ENCODE measurements at places on chromosomes 4 and X. TPM values are rescaled to one million over a fixed set of nuclear protein-coding genes. Genes with fewer than 3 reads are reported as not detected.

Gene UCP1
- polyA plus RNA-seq: not detected

Gene GPRIN3
- polyA plus RNA-seq: 2.2 TPM

Gene UGT2B10
- not detected for polyA plus RNA-seq

Gene MAGEC3
- polyA plus RNA-seq: not detected

Gene PPP3CA
- polyA plus RNA-seq: 6.9 TPM

Gene NKAP
- polyA plus RNA-seq: 9.9 TPM

Gene SSX2B
- polyA plus RNA-seq: not detected

Gene KIAA1210
- not detected for polyA plus RNA-seq

Gene CT83
- polyA plus RNA-seq: not detected

Gene FBXO8
- polyA plus RNA-seq: 36.3 TPM

Gene RAI2
- polyA plus RNA-seq: 18.3 TPM

Gene AMBN
- polyA plus RNA-seq: not detected

Gene PAGE1
- not detected for polyA plus RNA-seq

Gene MAGEA8
- polyA plus RNA-seq: not detected

Gene USP27X
- 3.3 TPM for polyA plus RNA-seq

Gene MAGEE1
- 3.0 TPM for polyA plus RNA-seq

Gene CENPE
- polyA plus RNA-seq: 0.32 TPM

Gene MAGEA2B
- not detected for polyA plus RNA-seq

Gene C1GALT1C1
- 35.1 TPM for polyA plus RNA-seq

Gene USP17L28
- not detected for polyA plus RNA-seq

Gene PPP1R2C
- polyA plus RNA-seq: not detected

Gene RASGEF1B
- polyA plus RNA-seq: 8.3 TPM

Gene STOX2
- 0.69 TPM for polyA plus RNA-seq

Gene TRIM61
- 0.30 TPM for polyA plus RNA-seq

Gene CDK16
- 89.1 TPM for polyA plus RNA-seq

Gene AMELX
- polyA plus RNA-seq: not detected

Gene DGKK
- 0.04 TPM for polyA plus RNA-seq

Gene CCDC110
- 2.2 TPM for polyA plus RNA-seq

Gene HSFX2
- 0.97 TPM for polyA plus RNA-seq

Gene COL25A1
- polyA plus RNA-seq: 0.52 TPM

Gene GAGE1
- polyA plus RNA-seq: not detected

Gene FAM184B
- 0.39 TPM for polyA plus RNA-seq

Gene ASB9
- polyA plus RNA-seq: 15.7 TPM

Gene KDR
- 20.4 TPM for polyA plus RNA-seq

Gene PABPC5
- polyA plus RNA-seq: 0.26 TPM

Gene CENPVL3
- polyA plus RNA-seq: not detected

Gene RADX
- 3.2 TPM for polyA plus RNA-seq

Gene MAGED4B
- polyA plus RNA-seq: 5.2 TPM

Gene ASMT
- polyA plus RNA-seq: not detected

Gene NALF2
- polyA plus RNA-seq: 1.9 TPM

Gene GPRASP1
- polyA plus RNA-seq: 4.8 TPM

Measured in kidney (tissue), 22 donors.